Stimulated activated CD4-positive, alpha-beta T cell treated with anti-CD3 and anti-CD28 coated beads, Interleukin-1b, Interleukin-23, amount 100 ng/mL, for 4 hours (primary cell): ENCODE measurements at places on chromosomes 1 and 21.

- no peak for DNase-seq
Measured at GRCh38 chr1:53621144-53621543, 117.8 kb downstream of the GLIS1 start.

DNA sequence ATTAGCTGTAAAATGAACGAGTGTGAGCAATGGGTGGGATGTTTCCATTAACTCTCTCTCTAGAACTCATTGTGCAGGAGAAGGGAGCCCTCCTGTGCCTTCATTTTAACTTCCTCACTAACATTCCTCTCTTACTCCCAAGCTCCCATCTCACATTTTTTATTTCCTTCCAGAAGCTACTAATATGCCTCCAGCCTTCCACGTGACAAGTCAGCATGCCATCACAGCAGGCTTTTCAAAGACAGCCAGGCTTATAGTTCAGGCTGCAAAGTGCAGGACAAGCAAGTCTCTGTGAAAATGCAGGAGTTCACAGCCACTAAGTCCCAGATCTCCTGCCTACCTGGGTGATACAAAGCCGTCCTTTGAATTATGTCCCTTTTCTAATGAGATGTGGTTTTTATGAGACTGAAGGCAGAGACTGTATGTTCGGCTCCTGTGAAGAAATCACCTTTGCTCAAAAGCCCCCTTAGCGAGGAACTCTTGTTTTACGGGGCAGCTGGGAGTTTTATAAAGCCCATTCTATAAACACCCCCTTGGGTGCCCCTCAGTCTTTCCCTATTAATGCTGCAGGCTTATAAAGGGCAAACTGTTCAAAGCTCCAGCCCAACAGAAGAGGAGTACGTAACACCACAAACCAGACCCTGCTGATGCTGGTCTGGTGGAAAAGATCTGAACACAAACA, 14.8 kb upstream of the ANGPTL7 start:
- no peak for DNase-seq

GRCh38 chr1:168531615-168532345, 12.0 kb downstream of the XCL2 start:
- no peak for DNase-seq

DNA sequence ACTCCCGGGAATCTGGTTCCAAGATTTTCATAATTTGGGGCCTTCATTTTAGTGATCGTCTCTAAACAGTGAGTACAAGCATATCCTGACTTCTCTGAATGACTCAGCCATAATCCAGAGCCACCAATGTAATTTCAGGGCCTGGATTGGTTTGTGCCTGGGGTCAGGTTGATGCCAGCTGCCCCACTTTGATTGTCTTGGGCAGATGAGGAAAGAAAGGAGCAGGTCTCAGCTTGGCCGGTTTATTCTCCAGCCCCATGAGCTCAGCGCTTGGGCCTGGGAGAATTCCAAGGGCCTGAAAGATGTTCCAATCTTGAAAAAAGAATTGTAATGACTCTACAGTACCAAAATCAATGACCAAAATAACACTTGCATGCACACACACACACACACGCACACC, 71.2 kb upstream of the ECE1 start:
- DNase-seq: no peak

GRCh38 chr1:223760833-223761232, 48.5 kb downstream of the CAPN2 start:
- DNase-seq: no peak

GRCh38 chr1:230794431-230794830, 47.2 kb downstream of the CAPN9 start:
- DNase-seq: no peak

- no peak for DNase-seq
Measured at GRCh38 chr1:50181027-50181663, 72.4 kb downstream of the ELAVL4 start.

- DNase-seq: no peak
Measured at GRCh38 chr1:198788561-198789064, 149.8 kb downstream of the PTPRC start.

GRCh38 chr1:27538793-27539192, 48.8 kb upstream of the WASF2 start:
- no peak for DNase-seq

DNA sequence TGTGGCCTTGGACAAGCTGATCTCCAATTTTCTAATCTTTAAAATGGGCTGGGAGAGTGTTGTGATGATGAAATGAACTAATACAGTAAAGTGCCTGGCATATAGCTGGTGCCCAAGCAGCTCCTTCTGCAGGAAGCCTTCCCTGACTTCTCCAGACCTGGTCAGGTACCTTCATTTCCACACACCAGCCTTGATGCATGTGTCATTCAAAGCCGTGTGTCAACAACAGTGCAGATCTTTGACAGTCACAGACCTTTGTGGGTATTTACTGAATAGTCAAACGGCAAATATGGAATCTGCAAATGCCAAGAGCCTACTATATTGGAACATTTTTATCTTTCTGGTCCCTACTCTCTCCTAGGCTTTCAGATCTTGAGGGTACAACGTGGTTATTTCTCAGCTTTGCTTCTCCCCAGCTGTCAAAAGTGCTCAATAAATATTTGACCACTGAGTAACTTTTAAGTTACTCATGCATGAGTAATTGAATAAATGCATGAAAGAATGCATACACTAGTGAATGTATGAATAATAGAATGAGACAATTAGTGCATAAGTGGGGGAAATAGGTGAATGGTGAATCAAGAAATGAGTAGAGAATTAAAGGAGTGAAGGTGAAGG, 75.4 kb downstream of the MDM4 start:
- no peak for DNase-seq

GRCh38 chr1:203556047-203556851, 62.3 kb downstream of the OPTC start:
- no peak for DNase-seq

DNA sequence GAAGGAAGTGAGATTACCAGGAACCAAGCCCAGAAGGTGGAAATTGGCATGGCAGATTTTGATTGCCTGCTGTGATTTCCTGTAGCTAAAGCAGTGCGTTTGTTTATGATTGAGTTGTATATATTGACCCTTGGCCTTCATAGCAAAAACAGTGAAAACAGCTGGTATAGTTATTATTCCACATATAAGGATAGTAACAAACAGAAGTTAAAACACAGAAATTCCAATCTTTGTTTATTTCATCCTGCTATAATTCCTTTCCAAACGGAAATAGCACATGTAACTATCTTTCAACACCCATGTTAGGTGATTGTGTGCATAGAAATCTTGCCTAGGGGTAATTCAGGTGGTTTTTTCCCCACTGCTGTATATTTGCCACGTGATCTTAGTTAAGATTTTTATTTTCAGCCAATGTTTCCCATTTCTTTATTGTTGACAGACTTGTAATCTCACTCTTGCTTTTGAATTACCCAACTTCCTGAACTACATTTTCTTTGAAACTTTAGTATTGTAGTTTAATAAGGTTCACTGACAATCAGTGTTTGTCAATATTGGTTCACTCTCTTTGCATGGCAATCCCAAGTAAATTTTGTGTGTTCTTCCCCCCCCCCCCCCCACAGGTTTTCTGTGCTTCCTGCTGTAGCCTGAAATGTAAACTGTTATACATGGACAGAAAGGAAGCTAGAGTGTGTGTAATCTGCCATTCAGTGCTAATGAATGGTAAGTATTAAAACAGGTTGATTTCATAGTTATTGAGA, 102.7 kb downstream of the CC2D1B start:
- no peak for DNase-seq

DNA sequence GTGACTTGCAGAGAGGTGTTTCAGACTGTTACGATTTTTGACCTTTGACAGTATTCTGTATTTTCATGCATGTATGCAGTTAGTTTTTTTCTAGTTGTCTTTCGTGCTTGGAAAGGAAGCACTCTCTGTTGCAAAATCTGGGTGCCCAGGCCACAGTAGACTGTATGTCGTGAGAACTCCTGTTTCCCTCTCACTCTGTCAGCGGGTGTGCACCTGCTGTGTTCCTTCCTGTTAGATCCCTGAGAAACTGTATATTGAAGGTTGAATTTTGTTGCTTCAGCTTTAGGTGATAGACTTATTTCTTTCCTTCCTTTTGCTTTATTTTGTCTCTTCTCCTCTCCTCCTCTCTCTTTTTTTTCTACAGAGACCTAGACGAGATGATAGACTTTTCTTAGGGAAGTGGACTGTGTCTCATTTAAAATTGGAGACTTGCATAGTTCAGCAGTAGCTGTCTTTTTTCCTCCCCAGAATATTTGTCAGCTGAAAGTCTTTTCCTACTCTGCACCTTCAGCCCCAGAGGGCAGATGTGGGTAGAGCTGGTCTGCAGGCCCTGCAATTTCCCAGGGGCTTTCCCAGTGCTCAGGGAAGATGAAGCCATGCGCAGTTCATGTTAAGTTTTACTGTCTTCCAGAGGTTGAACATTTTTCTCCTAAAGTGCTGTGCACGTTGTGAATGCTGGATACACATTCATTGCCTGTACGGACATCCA, 1.4 kb downstream of the TRAPPC10 start:
- no peak for DNase-seq

GRCh38 chr21:41584603-41585176, 76.7 kb upstream of the TMPRSS2 start:
- no peak for DNase-seq

DNA sequence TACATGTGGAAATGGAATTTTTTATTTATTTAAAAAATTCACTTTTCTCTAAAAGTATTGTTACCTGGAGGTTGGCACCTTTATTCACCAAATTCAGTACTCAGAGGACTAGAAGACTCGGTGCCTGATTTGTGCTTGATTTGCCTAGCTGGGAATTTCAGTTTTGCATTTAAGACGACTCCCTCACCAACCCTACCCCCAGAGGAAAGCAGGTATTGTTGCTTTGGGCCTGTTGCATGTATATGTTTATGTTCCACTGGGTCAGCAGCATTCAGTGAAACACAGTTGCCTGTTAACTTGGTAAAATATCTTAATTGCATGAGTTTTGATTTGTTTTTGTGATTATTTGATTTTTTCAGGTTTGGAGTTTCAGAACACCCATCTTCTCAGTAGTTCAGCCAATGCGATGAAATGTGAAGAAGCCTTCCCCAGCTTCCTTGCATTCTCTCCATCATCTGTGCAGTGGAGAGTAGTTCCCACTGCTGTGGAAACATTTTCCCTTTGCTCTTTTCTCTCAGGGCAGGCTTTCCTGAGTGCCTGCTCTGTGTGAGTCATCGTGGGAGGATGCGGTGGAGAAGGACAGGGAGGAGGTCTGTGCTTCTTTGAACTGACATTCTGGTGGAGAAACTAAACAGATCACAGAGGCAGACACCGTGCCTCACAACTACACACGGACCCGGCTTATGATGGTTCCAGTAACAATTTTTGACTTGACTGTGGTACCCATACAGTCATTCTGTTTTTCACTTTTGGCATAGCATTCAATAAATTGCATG, 6.4 kb downstream of the ADARB1 start:
- no peak for DNase-seq

DNA sequence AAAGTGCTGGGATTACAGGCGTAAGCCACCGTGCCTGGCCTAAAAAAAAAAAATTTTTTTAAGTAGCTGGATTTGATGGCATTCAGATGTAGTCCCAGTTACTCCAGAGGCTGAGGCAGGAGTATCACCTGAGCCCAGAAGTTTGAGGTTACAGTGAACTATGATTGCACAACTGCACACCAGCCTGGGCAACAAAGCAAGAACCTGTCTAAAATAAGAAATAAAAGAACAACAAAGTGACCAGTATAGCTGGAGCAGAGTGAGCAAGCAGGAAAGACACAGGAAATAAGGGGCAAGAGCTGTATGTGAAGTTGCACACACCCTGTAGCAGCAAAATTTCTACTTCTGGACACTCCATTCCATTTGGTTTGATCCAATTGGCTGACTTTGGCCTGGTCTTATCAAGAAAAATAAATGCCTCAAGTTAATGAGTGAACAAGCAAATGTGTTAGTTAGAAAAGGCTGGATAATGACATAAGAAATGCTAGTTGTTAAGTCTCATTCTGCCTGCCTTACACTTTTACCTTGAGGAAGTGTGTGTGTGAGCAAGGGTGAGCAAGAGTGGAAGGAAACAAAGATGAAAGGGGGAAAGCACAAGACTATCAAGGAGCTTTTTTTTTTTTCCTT, 7.9 kb downstream of the ATP5IF1 start:
- DNase-seq: no peak

- peak; percentile 50 for DNase-seq
Measured at GRCh38 chr1:52368383-52369172, 2.6 kb upstream of the CC2D1B start.

GRCh38 chr1:153493343-153493960, 33.0 kb upstream of the S100A7 start:
- no peak for DNase-seq

DNA sequence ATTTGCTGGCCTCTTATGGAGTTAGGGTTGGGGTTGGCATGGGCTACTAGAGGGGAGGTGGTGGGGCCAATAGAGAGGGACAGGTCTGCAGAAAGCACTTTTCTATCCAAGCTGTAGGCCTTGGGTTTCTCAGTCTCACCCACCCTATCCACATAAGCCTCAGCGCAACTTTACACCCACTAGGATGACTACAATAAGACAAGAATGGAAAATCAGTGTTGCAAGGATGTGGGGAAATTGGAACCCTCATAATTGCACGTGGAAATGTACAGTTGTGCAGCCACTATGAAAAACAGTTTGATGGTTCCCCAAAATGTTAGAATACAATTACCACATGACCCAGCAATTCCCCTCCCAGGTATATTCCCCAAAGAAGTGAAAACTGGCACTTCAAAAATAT, 14.0 kb upstream of the GSTM4 start:
- DNase-seq: no peak

- no peak for DNase-seq
Measured at GRCh38 chr1:43038232-43038935, 79.7 kb upstream of the SLC2A1 start.

DNA sequence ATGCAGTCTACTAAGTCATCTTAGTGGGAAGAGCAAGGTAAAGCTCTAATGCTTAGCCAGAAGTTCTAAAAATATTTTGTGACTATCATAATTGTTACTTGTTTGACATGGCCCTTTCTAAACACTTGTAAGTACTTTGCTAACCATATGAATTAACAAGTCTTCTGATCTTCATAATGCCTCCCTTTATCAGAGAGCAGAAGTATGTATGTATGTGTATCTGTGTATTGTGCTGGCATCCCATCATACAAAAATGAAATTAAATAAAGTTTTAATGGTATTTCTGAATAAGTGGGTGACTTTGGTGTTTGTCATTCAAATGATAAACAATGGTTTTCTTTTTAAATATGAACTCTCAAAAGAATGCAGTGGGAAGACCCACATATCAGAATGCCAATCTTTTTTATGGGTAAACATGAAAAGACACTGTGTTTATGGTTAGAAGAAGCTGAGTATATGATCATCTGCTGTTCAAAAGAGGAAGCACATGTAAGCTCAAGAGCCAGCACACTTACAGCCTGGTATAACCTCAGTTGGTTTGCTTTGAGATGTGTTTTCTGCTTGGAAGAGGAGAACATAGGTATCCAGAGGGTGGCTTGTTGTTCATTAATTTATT, 159.6 kb downstream of the CLEC20A start:
- DNase-seq: no peak

DNA sequence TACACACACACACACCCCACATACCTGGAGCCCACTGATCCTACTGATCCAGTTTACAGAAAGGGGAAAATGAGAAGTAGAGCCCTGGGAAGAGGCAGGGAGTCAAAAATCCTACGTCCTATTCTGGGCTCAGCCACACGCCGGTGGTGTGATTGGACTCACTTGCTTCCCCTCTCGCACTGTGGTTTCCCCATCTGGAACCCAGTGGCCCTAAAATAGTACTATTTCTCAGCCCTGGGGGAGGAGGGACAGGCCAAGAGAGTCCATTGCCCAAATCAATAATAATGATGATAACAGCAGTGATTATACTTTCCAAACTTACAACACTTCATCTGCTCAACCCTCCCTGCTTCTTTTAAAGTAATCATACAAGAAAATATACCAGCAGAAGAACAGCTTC, 2.9 kb upstream of the PIGR start:
- DNase-seq: no peak

- no peak for DNase-seq
Measured at GRCh38 chr1:119308806-119309205, 59.8 kb upstream of the HAO2 start.
